ENCODE measurements at places on chromosomes 4 and X.

DNA sequence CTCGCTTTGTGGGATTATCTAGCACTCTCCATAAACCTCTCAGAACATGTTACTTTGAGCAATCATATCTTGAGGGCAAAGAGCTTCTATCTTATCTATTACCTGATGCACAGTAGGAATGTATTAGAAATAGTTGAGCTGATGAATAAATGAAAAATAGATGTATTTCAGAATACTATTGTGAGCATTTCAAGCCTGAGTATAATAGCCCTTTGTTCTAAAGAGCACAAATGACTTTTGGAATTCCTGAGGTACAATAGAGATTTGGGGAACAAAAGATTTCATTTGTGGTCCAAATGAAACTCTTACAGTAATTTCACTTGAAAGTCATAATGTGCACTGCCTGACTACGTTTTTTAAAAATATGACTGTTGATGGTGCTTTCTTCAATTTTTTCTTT, 159.5 kb downstream of the UGT8 start:
- no peak for DNase-seq

DNA sequence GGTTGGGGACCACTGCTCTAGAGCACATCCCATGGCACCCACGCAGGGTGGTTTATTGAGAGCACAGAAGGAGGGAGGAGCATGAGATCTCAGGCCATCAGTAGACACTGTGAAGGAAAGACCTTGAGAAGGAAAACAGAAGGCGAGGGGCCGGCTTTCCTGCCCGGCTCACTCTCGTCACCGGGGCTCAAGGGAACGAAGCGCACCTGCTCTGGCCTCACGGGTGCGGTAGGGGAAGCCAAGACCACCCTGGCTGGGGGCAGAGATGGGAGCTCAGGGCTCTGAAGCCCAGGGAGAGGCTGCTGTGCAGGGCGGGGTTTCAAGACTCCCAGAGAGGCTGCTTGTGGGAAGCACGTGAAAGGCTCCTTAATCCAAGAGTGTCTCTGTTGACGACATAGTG, 105.9 kb downstream of the TNIP2 start:
- DNase-seq: no peak

DNA sequence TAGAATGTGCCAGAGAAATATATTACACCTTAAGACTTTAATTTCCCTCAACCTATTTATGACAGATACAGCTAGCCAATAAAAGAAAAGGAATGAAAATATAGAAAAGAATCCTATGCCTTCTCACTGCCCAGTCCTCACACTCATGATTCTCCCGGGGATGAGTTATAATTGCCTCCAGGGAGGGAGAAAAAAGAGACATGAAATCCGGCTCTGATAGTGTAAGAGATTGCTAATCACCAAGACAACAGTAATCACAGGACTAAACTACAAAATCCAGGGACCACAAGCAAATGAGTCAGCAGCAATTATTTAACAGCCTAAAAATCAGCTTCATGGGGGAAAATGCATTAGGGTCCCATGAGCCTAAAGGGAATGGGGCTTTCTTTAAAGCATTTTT, 95.9 kb upstream of the DUSP21 start:
- no peak for DNase-seq

- DNase-seq: no peak
These were observed 166.6 kb upstream of the TBL1X start for GRCh38 chrX:9298221-9298620.

- no peak for DNase-seq
These were observed 253.0 kb upstream of the NDST4 start for GRCh38 chr4:115366390-115366789.

DNA sequence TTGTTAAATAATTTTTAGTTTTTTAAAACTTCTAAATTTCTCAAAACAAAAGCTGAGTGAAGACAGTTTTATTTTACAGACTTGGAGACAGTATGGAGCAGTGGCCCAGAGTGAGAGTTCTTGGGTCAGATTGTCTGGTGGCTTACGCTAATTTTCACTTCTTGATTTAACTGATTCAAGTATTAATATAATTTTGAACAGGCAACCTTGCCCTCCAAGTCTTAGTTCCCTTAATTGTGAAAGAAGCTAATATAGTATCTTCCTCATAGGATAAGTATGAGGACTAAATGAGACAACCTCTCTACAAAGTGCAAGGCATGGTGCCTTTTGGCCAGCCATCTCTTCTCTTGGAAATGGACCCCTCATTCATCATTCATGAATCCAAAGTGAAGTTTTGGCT, 25.4 kb downstream of the ATP7A start:
- DNase-seq: no peak

DNA sequence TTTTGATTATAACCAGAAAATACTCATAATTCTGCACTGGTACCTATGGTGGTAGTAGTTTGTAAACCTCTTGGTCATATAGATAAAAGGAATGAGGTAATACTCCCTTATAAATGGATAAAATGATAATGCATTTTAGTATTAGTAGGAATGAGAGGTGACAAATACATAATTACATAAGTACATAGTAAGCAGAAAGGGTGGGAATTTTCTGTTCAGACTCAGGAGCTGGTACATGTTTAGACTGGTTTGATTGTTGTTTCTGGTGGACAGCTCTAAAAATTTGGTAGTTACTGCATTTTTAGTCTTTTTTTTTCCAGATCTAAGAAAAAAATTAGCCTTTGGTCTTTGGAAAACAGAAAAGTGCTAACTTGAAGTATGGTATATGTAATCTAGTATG, 70.4 kb upstream of the AGA start:
- DNase-seq: no peak

DNA sequence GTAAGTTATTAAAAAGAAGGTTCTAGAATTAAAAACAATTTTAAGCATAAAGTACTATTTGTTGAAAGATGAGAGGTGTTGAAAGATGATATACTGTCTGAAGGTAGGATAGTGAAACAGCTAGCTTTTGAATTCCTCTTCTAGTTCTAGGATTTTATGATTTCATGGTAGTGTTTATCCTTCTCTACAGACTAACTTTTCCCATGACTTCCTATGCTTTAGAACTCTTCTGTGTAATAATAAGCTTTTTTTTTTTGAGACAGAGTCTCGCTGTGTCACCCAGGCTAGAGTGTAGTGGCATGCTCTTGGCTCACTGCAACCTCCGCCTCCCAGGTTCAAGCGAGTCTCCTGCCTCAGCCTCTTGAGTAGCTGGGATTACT, 96.0 kb upstream of the NUDT6 start:
- DNase-seq: no peak

All from NCI-H187 treated with DMSO at 0.1 percent for 48 hours (cell line).